Coronary artery (tissue), 2 donors: ENCODE measurements at places on chromosomes 12 and 14.

DNA sequence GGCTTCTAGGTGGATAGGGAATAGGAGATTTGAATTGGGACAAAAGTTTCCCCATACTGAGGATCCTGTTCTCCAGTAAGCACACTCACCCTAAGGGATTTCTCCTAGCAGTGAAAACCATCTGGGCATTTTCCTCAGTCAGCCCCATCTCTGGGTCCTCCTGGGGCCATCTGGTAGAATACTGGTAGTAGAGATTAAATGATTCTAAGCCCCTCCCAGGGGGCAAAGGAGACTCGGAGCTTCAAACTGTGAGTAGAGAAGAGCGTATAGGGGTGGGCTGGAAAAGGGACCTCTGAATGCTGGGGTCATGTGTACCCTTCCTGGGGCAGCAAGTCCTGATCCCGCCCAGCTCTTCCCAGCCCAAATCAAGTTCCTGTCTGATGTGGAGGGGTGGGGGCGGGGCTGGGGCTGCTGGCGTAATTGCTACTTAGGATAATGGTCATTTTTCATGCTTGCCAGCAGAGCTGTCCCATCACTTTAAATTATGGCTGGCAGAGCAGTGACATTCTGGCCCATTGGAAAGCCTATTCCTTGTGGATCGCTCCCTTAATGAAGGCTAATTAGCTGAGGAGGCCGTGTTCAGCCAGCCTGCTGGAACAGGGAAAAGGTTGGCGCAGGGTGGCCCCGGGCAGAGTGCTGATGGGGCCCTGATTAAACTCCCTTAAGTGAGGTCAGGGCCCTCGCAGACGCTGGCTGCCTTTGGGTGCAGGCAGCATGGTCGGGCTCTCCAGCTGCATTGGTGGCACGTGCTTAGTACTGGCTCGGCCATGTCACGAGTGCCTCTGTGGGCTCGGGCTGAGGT, 127.8 kb downstream of the TSPAN9 start:
- DNase-seq = no peak

DNA sequence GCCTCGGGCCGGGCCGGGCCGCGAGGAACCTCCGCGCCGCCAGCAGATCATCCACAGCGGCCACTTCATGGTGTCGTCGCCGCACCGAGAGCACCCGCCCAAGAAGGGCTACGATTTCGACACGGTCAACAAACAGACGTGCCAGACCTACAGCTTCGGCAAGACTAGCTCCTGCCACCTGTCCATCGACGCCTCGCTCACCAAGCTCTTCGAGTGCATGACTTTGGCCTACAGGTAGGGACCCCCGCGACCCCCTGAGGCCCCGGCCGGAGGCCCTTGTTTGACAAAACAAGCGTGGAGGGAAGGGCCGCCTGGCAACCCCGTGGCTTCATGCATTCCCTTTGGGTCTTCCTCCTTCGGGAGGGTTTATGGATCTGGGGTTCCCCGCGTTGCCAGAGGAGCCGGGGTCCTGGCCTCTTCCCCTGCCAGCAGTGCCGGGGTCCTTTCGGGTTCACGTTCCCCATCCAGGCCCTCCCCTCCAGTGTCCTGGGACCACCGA, 526 bp downstream of the MLXIP start:
- no peak for DNase-seq

DNA sequence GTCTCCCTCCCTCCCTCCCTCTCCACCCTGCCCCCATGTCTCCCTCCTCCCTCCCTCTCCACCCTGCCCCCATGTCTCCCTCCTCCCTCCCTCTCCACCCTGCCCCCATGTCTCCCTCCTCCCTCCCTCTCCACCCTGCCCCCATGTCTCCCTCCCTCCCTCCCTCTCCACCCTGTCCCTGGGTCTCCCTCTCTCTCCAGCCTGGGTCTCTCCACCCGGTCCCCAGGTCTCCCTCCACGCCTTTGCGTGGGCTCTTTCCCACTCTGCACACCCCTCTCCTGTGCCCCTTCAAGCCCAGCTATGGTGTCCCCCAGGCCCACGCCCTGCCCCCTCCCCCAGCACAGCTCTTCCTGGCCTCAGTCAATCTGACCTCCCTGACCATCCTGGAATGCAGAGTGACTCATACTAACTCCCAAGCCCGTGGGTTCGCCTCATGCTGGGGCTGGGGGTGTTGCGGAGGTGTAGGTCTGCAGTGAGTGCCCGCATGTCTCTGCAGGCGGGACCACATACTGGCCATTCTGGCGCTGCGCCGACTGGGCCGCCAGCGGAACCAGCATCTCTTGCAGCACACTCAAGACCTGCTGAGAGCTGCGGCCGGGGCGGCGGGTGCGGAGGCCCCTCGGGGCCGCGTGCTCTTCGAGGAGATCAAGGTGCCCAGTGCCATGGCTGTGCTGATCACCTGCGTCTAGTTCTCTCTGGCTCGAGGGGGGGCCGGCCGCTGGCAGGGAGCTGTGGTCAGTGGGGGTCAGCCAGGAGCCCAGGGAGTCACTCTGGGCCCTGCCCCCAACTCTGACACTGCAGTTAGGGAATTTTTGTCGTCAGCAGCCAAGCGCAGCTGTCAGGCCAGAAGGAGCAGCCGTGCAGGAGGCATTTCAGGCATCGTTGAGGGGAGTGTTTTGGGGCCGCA, 13.5 kb upstream of the TNFAIP2 start:
- no peak for DNase-seq

GRCh38 chr14:56742391-56742878, 67.8 kb downstream of the OTX2 start:
- no peak for DNase-seq

GRCh38 chr12:117502633-117503032, 141.2 kb upstream of the NOS1 start:
- no peak for DNase-seq

DNA sequence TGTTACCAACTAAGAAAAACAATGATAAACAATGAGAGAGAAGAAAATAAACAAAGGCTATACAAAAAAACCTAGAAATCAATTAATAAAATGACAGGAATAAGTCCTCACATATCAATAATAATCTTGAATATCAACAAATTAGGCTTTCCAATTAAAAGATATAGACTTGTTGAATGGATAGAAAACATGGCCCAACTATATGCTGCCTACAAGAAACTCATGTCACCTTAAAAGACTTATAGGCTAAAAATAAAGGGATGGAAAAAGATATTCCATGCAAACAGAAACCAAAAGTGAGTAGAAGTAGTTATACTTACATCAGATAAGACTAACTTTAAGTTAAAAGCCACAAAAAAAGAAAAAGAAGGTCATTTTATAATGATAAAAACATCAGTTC, 183.9 kb downstream of the MYRFL start:
- DNase-seq = no peak

GRCh38 chr12:89828575-89828974, 119.9 kb upstream of the ATP2B1 start:
- no peak for DNase-seq

- no peak for DNase-seq
These were observed 104.5 kb downstream of the MYRFL start for GRCh38 chr12:69929531-69929930.

- no peak for DNase-seq
These were observed 24.4 kb downstream of the TUNAR start for GRCh38 chr14:95901054-95901453.

GRCh38 chr14:31876741-31877140, 200.4 kb upstream of the ARHGAP5 start:
- DNase-seq = no peak

GRCh38 chr14:76328457-76329137, 47.3 kb upstream of the ESRRB start:
- no peak for DNase-seq

DNA sequence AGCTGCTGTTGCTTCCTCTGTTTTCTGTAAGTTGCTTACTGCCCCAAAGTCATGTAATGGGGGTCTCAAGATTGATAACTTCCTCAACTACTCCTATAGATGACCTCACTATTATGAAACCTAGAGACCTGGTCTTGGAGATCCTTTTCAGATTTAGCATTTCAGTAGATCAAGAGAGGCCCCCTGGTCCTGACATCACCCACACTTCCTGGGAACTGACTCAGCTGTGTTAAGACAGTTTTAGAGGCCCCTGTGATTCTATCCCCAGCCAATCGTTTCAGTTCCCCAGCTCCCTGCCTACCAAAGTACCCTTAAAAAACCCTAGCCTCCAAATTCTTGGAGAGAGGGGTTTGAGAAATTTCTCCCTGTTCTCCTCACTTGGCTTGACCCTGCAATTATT, 9.2 kb upstream of the ARG2 start:
- DNase-seq = no peak

DNA sequence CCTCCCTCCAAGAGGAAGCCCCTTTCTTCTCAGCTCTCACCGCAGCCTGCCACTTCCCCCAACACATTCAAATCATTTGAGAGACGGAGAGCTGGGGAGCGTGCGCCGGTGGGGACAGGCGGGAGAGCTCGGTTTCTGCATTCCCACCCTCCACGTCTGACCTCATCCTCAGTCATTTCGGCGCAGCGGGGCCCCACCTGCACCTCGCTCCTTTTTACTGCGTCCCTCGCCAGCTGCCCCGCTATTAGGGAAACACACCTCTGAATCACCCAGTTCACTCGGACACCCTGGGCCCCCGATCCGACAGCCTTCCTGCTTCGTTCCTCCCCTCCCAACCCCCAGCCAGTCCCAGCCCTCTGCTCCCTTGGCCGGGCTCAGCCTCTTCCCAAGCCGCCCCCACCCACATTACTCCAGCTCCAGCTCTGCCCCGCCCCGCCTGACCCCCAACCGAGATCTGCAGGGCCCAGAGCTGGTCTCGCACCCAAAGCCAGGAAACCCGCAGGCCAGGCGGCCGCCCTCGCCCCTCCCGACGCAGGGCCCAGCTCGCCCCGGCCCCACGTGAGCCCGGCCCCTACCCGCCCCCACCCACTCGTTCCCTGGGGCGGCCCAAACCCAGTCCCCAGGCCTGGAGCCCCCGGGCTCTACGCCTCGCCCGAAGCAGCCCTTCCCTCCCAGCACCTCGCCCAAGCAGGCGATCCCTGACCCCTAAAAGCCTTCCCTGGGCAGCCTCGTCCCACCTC, 783 bp downstream of the CORO1C start:
- DNase-seq = peak; percentile 87
